Activated T-cell treated with anti-CD3 and anti-CD28 coated beads, Interleukin-2, amount 50 U/mL, for 1 hour (primary cell): ENCODE measurements at places on chromosomes 5 and 9.

DNA sequence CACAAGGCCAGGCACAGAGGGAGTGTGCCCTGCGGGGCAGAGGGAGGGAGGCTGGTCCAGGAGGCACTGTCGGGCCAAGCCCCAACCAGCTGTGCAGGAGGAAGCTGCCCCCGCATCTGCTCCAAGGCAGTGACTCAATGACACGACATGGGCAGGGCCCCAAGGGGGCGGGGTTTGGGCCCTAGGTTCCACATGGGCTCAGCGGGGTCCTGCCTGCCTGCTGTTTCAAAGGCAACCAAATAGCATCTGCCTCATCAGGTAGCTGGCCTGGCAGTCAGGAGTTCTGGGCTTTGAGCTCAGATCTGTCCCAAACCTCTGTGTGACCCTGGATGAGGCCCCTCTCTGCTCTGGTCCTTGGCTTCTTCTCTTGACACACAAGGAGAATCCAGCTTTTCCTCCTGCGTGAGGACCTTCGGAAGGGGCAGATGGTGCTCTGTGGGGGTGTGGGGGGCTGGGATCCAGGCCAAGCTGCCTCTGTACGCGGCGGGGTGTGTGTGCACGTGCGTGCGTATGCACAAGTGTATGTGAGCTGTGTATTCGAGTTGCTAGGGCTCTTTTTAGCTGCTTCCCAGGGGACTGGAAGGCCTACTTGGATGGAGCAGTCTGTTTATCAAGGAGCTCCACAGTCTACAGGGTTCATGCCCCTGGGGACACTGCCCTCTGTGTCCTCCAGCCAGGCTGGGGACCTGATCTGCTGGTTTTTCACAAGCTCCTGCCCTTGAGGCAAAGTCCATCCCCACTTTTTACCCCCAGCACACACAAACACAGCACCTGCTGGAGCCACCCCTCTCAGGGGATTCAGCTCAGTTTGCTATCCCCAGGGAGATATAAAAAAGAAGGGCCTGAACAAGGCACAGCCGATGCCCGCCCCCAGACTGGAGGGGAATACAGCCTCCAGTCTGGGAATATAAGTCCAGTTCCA, 138.9 kb downstream of the RGS3 start:
- no peak for DNase-seq

GRCh38 chr9:20997503-20998076, 33.9 kb downstream of the HACD4 start:
- no peak for DNase-seq

GRCh38 chr5:93599001-93599379, 16.0 kb downstream of the NR2F1 start:
- DNase-seq = no peak

DNA sequence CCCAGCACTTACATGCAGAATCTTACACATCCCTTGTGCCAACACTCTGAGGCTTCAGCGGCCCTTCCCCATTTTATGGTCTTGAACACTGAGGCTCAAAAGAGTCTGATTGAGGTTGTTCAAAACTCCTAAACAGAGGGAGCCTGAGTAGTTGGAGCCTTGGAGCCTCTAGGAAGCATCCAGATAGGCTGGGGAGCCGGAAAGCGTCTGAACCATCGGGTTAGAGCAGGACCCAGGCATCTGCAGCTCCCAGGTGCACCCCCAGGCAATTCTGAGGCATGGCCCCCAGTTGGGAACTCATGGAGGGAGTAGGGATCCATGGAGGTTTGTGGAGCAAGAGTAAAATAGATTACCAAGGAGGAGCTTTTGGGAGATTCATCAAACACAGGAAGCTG, 3.8 kb downstream of the OLFML2A start:
- DNase-seq = no peak

- no peak for DNase-seq
Observed at GRCh38 chr5:29208024-29208423, 1985.5 kb upstream of the CDH6 start.

GRCh38 chr5:119016125-119016774, 27.9 kb upstream of the DTWD2 start:
- no peak for DNase-seq
